ENCODE measurements at places on chromosomes 1 and 21. TPM values are rescaled to one million over a fixed set of nuclear protein-coding genes. Genes with fewer than 3 reads are reported as not detected.

- DNase-seq: no peak
- no peaks in the 10 kb centered on the region for H3K27me3 ChIP-seq
- no peaks in the 10 kb centered on the region for H3K36me3 ChIP-seq
- no peak overlapping the region for H3K4me3 ChIP-seq
Observed at GRCh38 chr1:53369761-53370160, 41.9 kb upstream of the LRP8 start.

DNA sequence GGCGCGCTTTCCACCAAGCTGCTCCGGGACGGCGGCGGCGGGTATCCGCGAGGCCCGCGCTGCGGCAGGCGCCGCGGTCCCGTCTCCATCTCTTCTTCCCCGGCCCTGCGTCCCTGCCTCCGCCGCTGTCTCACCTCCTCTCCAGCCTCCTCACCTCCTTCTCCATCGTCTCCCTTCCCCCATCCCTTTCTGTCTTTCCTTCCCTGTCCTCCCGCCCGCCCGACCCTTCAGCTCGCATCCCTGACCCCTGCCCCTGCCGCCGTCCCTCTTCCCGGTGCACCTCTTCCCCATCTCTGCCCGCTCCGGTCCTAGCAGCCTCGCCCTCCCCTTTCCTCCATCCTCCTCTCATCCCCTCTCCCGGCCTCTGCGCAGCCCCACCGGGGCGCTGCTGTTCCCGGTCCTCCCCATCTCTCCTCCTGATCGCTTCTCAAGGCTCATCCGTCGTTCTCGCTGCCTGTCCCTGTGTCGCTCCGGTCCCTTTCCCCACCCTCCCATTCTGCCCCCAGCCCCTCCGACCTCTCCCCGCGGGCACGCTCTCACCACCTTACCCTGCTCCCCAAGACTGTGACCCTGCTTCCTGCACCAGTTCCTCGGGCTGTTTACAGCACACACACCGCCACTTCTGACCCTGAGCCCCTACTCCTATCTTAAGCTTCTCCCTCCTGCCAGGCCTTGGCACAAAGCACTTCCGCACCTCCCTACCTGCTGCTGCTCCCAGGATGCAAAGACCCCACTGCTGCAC is 760 bp upstream of the NPHP4 start:
- peak overlapping the region; percentile 74 for H3K4me3 ChIP-seq
- H3K4me1 ChIP-seq: peaks cover 37% of the 10 kb centered on the region
- peaks cover 9% of the 10 kb centered on the region for H3K27me3 ChIP-seq
- peak; percentile 82 for DNase-seq

GRCh38 chr1:182107209-182107608 is 45.7 kb upstream of the ZNF648 start:
- no peak overlapping the region for H3K4me3 ChIP-seq
- no peak for DNase-seq
- H3K27me3 ChIP-seq: no peaks in the 10 kb centered on the region
- H3K27ac ChIP-seq: no peak overlapping the region
- H3K4me1 ChIP-seq: no peaks in the 10 kb centered on the region

- no peak overlapping the region for H3K4me3 ChIP-seq
- no peaks in the 10 kb centered on the region for H3K27me3 ChIP-seq
- H3K36me3 ChIP-seq: no peaks in the 10 kb centered on the region
- no peak overlapping the region for H3K27ac ChIP-seq
- no peaks in the 10 kb centered on the region for H3K4me1 ChIP-seq
Observed at GRCh38 chr1:41838266-41838665, 80.5 kb downstream of the HIVEP3 start.

DNA sequence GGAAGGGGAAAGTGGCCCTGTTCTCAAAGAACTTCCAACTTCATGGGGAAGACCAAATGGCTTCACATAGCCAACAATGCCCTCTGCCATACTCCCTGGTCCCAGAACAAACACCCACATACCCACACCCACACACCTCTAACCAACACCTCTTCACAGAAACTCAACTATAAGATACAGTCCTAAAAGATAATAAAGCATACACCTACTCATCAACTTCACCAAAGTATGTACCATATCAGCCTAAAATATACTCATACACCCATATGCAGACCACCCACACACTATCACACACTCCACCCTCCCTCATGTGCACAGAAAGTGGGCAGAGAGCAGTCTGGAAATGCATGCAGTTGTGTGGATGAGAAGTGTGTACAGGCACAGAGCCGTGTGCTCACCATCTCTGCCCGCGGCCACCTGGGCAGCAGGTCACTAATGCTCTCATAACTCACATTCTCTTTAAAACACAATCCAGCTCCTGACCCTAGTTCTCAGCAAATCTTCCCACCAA is 27.7 kb downstream of the IQGAP3 start:
- H3K36me3 ChIP-seq: peaks cover 6% of the 10 kb centered on the region
- H3K4me1 ChIP-seq: no peaks in the 10 kb centered on the region
- H3K4me3 ChIP-seq: no peak overlapping the region
- no peaks in the 10 kb centered on the region for H3K27me3 ChIP-seq
- H3K27ac ChIP-seq: no peak overlapping the region
- no peak for DNase-seq

- DNase-seq: peak; percentile 78
- no peaks in the 10 kb centered on the region for H3K36me3 ChIP-seq
- no peaks in the 10 kb centered on the region for H3K27me3 ChIP-seq
- H3K4me1 ChIP-seq: no peaks in the 10 kb centered on the region
- H3K27ac ChIP-seq: peak within 1 kb of the TSS; percentile 89
- H3K4me3 ChIP-seq: peak within 1 kb of the TSS; percentile 74
Observed at GRCh38 chr1:160097911-160098851, at the start of gene IGSF8. Gene IGSF8, minus strand, starts transcription at chr1:160098619. Its CDS starts 147 bp downstream, at chr1:160098472.

DNA sequence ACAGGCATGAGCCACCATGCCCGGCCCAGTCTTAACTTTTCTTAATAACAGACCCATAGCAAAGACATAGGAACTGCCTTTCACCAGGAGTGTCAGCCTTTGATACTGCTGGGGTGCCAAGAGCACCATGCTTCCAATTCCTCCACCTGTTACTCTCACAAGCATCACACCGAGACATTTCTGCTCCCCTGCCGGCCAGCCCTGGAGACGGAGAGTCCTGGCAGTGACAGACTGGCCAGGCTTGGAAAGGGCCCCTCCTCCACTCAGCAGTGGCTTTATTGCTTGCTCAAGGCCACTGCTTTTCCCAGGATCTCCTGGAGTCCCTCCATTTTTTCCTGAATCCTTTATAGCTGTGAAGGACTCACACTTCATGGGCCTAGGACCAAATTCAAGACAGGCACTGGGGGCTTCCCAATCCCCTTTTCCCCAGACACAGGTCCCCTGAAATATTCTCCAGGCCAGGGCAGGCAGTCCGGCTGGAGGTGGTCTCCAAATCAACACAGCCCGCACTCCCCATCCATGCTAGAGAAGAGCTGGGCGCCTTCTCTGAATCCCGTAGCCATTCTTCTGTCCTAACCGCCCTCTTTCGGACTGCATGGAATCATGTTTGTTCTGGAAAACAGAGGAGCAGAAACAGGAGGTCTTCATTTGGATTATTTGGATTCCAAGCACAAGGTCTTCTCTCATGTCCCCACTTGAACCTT is 25.5 kb upstream of the PTPRF start:
- H3K27me3 ChIP-seq: no peaks in the 10 kb centered on the region
- no peak overlapping the region for H3K27ac ChIP-seq
- no peaks in the 10 kb centered on the region for H3K36me3 ChIP-seq
- DNase-seq: no peak
- no peaks in the 10 kb centered on the region for H3K4me1 ChIP-seq
- no peak overlapping the region for H3K4me3 ChIP-seq

DNA sequence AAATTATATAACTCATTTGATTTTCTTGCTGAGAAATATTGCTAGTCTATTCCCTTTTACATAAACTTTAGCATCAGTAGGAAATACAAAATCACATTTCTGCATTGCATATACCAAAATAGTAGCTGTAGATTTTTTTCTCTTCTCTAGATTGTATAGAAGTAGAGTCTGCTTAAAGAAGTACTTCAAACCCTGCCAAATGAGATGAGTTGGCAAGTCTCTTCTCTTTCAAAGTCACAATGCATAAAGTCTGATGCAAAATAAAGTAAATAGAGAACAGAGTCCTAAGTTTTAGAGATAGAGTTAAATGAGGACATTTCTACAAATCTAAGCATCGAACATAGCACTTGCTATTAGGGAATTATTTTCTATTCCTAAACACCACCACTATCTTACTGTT is 6.4 kb downstream of the PLPPR4 start:
- H3K27ac ChIP-seq: no peak overlapping the region
- no peaks in the 10 kb centered on the region for H3K4me1 ChIP-seq
- H3K4me3 ChIP-seq: no peak overlapping the region
- H3K36me3 ChIP-seq: no peaks in the 10 kb centered on the region

- H3K4me3 ChIP-seq: no peak overlapping the region
- DNase-seq: no peak
- peaks cover 21% of the 10 kb centered on the region for H3K4me1 ChIP-seq
- no peak overlapping the region for H3K27ac ChIP-seq
Observed at GRCh38 chr21:31875496-31876015, 2.7 kb downstream of the HUNK start.

DNA sequence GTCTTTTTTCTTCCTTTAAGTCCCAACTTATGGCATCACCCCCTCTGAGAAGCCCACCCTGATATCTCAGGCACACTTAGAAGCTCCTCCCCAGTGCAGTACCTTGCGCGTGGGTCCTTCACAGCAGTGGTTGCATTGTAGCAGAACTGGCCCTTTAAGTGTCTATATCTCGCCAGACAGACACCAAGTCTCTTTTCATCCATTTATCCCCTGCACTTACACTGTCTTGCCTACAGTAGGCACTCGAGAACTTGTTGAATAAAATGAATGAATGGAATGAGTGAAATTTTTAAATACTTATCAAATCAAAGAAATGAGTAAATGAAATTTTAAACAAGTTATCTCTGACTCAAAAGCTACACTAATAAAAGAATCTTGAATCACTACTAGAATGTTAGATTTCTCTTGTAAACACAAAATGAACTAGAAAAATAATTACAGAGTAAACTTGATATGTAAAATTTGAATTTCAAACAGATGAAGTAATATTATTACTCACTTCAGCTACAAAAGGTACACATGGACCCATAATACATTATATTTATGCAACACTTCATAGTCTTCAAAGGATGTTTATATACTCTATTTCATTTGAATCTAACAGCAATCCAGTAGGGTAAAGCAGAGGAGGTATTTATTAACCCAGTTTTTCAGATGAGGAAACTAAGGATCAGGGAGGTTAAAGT is 54.7 kb upstream of the MAN1A2 start:
- no peaks in the 10 kb centered on the region for H3K4me1 ChIP-seq
- H3K27me3 ChIP-seq: no peaks in the 10 kb centered on the region
- DNase-seq: no peak
- H3K36me3 ChIP-seq: no peaks in the 10 kb centered on the region

DNA sequence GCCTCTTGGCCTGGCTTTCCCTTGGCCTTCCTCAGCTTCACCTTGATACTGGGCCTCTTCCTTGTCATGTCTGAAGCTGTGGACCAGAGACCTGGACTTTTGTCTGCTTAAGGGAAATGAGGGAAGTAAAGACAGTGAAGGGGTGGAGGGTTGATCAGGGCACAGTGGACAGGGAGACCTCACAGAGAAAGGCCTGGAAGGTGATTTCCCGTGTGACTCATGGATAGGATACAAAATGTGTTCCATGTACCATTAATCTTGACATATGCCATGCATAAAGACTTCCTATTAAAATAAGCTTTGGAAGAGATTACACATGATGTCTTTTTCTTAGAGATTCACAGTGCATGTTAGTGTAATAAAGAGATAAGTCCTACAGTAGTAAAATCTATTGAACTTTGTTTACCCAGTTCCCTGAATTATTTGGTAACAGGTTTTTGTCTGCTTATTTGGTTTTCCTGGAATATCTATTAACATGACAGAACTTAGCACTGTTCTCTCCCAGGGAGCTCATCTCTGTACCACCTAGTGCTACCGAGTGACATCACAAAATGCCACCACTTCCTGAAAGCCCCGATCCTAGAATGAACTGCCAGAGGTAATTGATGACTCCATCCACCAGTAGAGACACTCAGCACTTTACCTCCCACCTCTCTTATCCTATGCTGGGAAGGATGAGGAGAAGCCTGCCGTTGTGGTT is 22.2 kb downstream of the UBE2T start:
- no peaks in the 10 kb centered on the region for H3K27me3 ChIP-seq
- H3K36me3 ChIP-seq: no peaks in the 10 kb centered on the region
- H3K4me3 ChIP-seq: no peak overlapping the region
- no peaks in the 10 kb centered on the region for H3K4me1 ChIP-seq
- no peak overlapping the region for H3K27ac ChIP-seq
- no peak for DNase-seq

The CRYBG2 gene
- polyA plus RNA-seq: 1.5 TPM

The GBP7 gene
- 0.15 TPM for polyA plus RNA-seq

The LRRIQ3 gene
- 1.5 TPM for polyA plus RNA-seq

The SHC1 gene
- polyA plus RNA-seq: 139 TPM

The CD48 gene
- 6.5 TPM for polyA plus RNA-seq

The GUCA2B gene
- not detected for polyA plus RNA-seq
